ENCODE measurements at places on chromosomes 6 and 20. TPM values are rescaled to one million over a fixed set of nuclear protein-coding genes. Genes with fewer than 3 reads are reported as not detected.

GRCh38 chr6:123747515-123747914 is 56.1 kb upstream of the NKAIN2 start:
- H3K27ac ChIP-seq = no peak overlapping the region
- H3K27me3 ChIP-seq = no peaks in the 10 kb centered on the region
- no peaks in the 10 kb centered on the region for H3K36me3 ChIP-seq

DNA sequence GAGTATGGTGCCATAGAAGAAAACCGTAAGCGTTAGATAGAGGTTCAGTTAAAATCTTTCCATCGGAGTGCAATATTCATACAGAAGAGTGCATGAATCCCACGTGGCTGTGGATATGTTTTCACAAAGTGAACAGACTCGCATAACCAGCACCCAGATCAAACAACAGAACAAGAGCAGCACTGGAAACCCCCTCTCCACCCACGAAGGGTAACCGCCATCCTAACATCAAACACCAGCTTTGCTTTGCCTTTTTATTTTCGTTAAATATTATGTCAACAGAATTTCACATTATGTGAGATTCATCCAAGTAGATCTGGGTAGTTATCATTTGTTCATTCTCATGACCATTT is 4.7 kb downstream of the GTSF1L start:
- no peaks in the 10 kb centered on the region for H3K36me3 ChIP-seq
- H3K27me3 ChIP-seq = no peaks in the 10 kb centered on the region
- no peak for DNase-seq
- no peaks in the 10 kb centered on the region for H3K4me1 ChIP-seq
- no peak overlapping the region for H3K4me3 ChIP-seq
- no peak overlapping the region for H3K27ac ChIP-seq

- no peaks in the 10 kb centered on the region for H3K27me3 ChIP-seq
- no peaks in the 10 kb centered on the region for H3K36me3 ChIP-seq
- no peak overlapping the region for H3K4me3 ChIP-seq
- H3K27ac ChIP-seq = no peak overlapping the region
- no peak for DNase-seq
- no peaks in the 10 kb centered on the region for H3K4me1 ChIP-seq
These were observed 12.4 kb downstream of the FHL5 start for GRCh38 chr6:96575359-96575758.

DNA sequence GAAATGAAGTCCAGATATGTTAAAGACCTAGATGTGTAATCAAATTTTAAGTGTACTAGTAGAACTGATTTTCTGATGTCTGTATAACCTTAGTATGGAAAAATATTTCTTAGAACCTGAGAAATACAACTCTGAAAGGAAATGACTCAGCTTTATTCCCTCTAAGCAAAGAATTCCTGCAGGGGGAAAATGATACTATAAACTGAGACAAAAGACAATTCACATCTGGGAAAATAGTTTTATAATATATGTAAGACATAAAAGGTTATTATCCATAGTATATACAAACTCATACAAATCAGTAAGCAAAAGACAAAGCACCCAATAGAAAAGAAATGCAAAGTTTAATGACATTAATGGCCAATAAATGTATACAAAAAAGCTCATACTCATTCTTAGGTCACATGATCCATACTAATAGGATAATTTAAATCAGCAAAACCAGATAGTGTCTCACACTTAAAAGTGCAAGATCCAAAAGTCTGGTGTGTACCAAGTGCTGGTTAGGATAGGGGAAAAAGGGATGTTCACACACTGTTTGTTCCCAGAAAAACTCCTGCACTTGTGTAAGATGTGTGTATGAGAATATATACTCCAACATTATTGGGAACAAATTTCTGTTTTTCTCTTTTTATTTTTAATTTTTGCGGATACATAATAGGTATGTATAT is 22.6 kb downstream of the RNF217 start:
- H3K27me3 ChIP-seq = no peaks in the 10 kb centered on the region
- no peak overlapping the region for H3K27ac ChIP-seq
- peaks cover 9% of the 10 kb centered on the region for H3K4me1 ChIP-seq
- H3K4me3 ChIP-seq = no peak overlapping the region

GRCh38 chr6:148365041-148365440 is 22.4 kb downstream of the SASH1 start:
- H3K27me3 ChIP-seq = no peaks in the 10 kb centered on the region
- no peaks in the 10 kb centered on the region for H3K36me3 ChIP-seq
- DNase-seq = no peak
- H3K4me3 ChIP-seq = no peak overlapping the region

GRCh38 chr6:446418-447366 is 55.1 kb downstream of the IRF4 start:
- no peaks in the 10 kb centered on the region for H3K27me3 ChIP-seq
- no peak for DNase-seq
- no peaks in the 10 kb centered on the region for H3K36me3 ChIP-seq
- H3K27ac ChIP-seq = no peak overlapping the region
- no peaks in the 10 kb centered on the region for H3K4me1 ChIP-seq

GRCh38 chr6:118844915-118845314 is 49.0 kb upstream of the ASF1A start:
- H3K27me3 ChIP-seq = no peaks in the 10 kb centered on the region
- no peaks in the 10 kb centered on the region for H3K4me1 ChIP-seq
- H3K4me3 ChIP-seq = no peak overlapping the region

- peak overlapping the region; percentile 21 for H3K4me3 ChIP-seq
- DNase-seq = no peak
- H3K36me3 ChIP-seq = peaks cover 10% of the 10 kb centered on the region
- H3K4me1 ChIP-seq = peaks cover 65% of the 10 kb centered on the region
- no peaks in the 10 kb centered on the region for H3K27me3 ChIP-seq
These were observed 7.2 kb downstream of the PYGB start for GRCh38 chr20:25254986-25255680.

GRCh38 chr6:77686931-77687330 is 34.1 kb downstream of the MEI4 start:
- H3K36me3 ChIP-seq = no peaks in the 10 kb centered on the region
- H3K27me3 ChIP-seq = no peaks in the 10 kb centered on the region
- no peak for DNase-seq
- no peak overlapping the region for H3K27ac ChIP-seq
- no peaks in the 10 kb centered on the region for H3K4me1 ChIP-seq

DNA sequence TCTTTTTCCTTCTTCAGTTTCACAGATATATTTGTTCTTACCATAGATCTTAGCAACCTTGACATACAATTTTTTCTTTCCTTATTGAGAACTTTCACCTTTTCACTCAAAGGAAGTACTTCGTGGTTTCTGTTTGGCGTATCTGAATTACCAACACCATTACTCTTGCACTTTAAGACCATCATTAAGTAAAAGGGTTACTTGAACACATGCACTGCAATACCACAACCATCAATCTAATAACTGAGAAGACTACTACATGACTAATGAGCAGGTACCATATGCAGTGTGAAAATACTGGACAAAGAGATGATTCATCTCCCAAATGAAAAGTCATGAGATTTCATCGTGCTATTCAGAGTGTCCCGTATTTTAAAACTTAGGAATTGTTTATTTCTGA is 21.7 kb upstream of the SENP6 start:
- H3K27ac ChIP-seq = no peak overlapping the region
- H3K27me3 ChIP-seq = no peaks in the 10 kb centered on the region
- no peak overlapping the region for H3K4me3 ChIP-seq
- H3K4me1 ChIP-seq = no peaks in the 10 kb centered on the region
- no peak for DNase-seq

- H3K27me3 ChIP-seq = 0 out of 2 replicates have a peak, but pooled peaks cover 2% of the 10 kb centered on the region
- no peaks in the 10 kb centered on the region for H3K4me1 ChIP-seq
- no peak overlapping the region for H3K4me3 ChIP-seq
- no peak for DNase-seq
- H3K36me3 ChIP-seq = no peaks in the 10 kb centered on the region
These were observed 373.2 kb upstream of the CHD6 start for GRCh38 chr20:41991412-41991811.

- no peaks in the 10 kb centered on the region for H3K36me3 ChIP-seq
- no peak overlapping the region for H3K4me3 ChIP-seq
- no peak overlapping the region for H3K27ac ChIP-seq
- peaks cover 4% of the 10 kb centered on the region for H3K27me3 ChIP-seq
These were observed 1.6 kb upstream of the ZSCAN12 start for GRCh38 chr6:28401172-28401571.

DNA sequence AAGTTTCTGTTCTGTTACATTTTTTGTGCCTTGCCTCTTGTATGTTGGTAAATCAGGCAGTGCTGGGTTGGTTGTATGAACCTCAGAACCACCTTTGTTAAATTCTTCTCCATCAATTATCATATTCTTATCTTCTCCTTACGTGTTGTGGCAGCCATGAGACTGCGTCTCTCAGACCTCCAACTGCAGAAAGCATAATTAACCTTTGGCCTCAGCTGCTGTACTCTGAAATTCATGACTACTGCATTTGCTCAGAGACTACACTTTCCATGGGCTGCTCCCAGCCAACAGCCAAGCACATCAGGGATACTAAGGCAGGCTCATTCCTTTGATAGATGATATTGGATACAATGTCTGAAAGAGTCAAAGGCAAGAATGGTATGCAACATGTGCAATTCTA is 15.1 kb upstream of the SNX3 start:
- DNase-seq = no peak
- no peak overlapping the region for H3K27ac ChIP-seq
- H3K4me3 ChIP-seq = no peak overlapping the region
- no peaks in the 10 kb centered on the region for H3K4me1 ChIP-seq
- no peaks in the 10 kb centered on the region for H3K27me3 ChIP-seq

GRCh38 chr6:120228297-120228696 is 878.7 kb upstream of the MAN1A1 start:
- no peak for DNase-seq
- no peak overlapping the region for H3K4me3 ChIP-seq
- H3K4me1 ChIP-seq = no peaks in the 10 kb centered on the region
- no peaks in the 10 kb centered on the region for H3K27me3 ChIP-seq

GRCh38 chr6:52976591-52977035 is 18.5 kb downstream of the GSTA4 start:
- H3K36me3 ChIP-seq = no peaks in the 10 kb centered on the region
- H3K4me1 ChIP-seq = no peaks in the 10 kb centered on the region
- no peak overlapping the region for H3K27ac ChIP-seq
- DNase-seq = no peak
- no peaks in the 10 kb centered on the region for H3K27me3 ChIP-seq

- H3K27ac ChIP-seq = no peak overlapping the region
- no peaks in the 10 kb centered on the region for H3K4me1 ChIP-seq
- no peaks in the 10 kb centered on the region for H3K36me3 ChIP-seq
- H3K4me3 ChIP-seq = no peak overlapping the region
- DNase-seq = no peak
These were observed 177.2 kb upstream of the RNF24 start for GRCh38 chr20:4192378-4193068.

DNA sequence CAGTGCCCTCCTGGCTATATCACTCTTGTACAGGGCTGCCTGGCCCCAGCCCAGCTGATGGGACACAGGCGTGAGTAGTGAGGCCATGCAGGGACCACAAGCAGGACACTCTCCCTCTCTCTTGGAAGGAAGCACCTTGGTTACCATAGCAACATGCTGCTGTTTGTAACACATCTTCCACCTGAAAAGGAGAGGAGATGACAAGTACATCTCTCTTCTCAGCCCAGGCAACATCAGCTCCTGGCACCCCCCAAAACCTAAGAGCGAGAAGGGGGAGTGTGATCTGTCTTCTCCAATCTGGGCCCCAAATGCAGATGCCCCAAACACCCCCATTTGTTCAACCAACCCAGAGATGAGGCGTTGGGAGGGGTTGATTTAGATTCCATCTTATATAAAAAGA is 49.9 kb downstream of the KCNB1 start:
- H3K4me3 ChIP-seq = no peak overlapping the region
- H3K4me1 ChIP-seq = peaks cover 3% of the 10 kb centered on the region
- H3K27ac ChIP-seq = no peak overlapping the region
- H3K27me3 ChIP-seq = no peaks in the 10 kb centered on the region
- no peak for DNase-seq
- H3K36me3 ChIP-seq = no peaks in the 10 kb centered on the region

DNA sequence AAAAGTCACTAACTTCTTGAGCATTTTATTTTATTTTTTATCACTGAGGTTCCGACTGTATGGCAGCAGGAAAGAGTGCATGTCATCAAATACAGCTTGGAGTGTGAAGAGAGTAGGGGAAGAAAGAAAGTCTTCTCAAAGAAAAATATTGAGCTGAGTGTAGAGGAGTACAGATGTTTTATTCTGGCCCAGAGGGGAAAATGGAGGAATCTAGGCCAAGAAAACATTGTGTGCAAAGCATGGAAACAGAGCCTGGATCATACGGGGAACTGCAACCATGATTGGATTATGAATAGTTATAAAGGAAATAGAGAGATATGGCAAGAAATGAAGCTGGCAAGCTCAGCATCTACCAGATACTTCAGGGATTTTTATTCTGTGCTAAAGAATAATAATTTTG is 104.2 kb upstream of the SCGN start:
- no peak for DNase-seq

DNA sequence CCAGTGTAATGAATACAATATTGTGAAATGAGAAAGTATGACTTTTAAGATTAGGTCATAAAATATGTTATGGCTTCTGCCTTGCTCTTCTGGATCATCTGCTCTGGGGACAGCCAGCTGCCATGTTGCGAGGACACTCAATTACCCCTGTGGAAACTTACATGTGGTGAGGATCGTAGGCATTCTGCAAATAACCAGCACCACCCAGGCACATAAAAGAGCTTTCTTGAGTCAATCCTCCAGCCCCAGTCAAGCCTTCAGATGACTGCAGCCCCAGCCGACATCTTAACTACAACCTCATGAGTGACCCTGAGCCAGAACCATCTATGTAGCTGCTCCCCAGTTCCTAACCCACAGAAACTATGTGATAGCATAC is 4.5 kb upstream of the RBCK1 start:
- H3K36me3 ChIP-seq = no peaks in the 10 kb centered on the region
- H3K27me3 ChIP-seq = no peaks in the 10 kb centered on the region
- no peak for DNase-seq

DNA sequence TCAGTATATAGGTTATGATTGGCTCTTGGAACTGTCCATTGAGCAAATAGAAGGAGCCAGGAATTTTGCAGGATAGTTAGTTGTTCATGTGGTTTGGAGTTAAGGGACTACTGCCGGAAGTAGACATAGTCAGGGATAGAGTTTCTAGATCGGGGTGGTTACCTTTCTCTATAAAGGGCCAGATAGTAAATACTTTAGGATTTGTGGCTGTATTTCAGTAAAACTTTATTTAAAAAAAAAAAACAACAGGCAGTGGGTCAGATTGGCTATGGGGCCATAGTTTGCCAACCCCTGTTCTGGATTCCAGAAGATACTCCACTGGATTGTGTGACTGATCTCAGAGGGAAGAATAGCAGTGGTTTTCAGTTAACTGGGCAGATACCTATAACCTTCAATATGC is 489.3 kb upstream of the SOX4 start:
- no peak for DNase-seq
- no peaks in the 10 kb centered on the region for H3K36me3 ChIP-seq
- peaks cover 6% of the 10 kb centered on the region for H3K4me1 ChIP-seq
- peak overlapping the region; percentile 57 for H3K27ac ChIP-seq
- H3K27me3 ChIP-seq = no peaks in the 10 kb centered on the region

GRCh38 chr20:21342656-21343345 is 39.7 kb downstream of the XRN2 start:
- H3K27ac ChIP-seq = no peak overlapping the region
- no peak overlapping the region for H3K4me3 ChIP-seq
- no peaks in the 10 kb centered on the region for H3K4me1 ChIP-seq
- H3K36me3 ChIP-seq = peaks cover 41% of the 10 kb centered on the region
- DNase-seq = no peak

CCNC gene
- 43.4 TPM for total RNA-seq

BFSP1 gene
- 6.9 TPM for total RNA-seq

BTN2A1 gene
- 23.0 TPM for total RNA-seq

PRDM13 gene
- not detected for total RNA-seq

DAAM2 gene
- total RNA-seq = not detected

AKAP7 gene
- total RNA-seq = 3.2 TPM

COL20A1 gene
- 0.23 TPM for total RNA-seq

F13A1 gene
- total RNA-seq = 0.26 TPM

PLG gene
- 0.57 TPM for total RNA-seq

BPIFB4 gene
- total RNA-seq = not detected

APCDD1L gene
- 0.62 TPM for total RNA-seq

DSTN gene
- total RNA-seq = 412 TPM

Data from Panc1 (cell line).